ENCODE measurements at places on chromosomes 3 and 15.

DNA sequence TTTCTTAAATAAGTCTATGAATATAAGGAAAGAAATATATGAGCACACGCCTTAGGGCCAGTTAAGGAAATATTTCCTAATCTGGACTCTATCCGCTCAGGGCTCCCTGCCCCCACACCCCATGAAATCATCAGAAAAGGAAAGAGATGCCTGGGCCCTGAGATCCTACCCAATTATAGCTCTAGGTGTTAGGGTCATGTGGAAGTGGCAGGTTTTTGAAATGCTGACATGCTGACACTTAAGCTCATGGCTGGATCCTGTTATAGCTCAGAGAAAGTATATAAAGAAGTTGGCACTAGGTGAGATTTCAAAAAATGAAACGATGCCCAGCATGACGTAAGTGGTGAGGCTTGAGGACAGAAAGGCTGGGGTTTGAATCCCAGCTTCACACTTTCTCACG lies 43.5 kb upstream of the AKAP13 start:
- DNase-seq: no peak

GRCh38 chr3:62604298-62604697 lies 230.9 kb upstream of the FEZF2 start:
- DNase-seq: no peak

DNA sequence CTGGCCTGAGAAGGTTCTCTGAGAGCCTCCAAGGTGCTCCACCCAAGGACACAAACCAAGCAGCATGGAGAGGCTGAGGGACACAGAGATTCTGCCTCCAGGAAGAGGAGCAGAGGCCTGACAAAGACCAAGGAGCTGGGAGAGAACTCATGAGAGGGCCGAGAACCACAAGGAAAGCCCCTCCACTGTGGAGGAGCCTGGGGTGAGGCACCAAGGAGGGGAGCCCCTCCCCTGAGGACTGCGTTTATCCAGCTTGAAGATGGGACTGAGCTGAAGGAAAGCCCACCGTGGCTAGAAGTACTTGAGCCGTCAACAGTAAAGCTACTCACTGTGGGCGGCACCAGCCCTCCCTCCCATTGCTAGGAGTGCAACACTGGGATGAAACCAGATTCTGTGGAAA lies 63.1 kb upstream of the MEF2A start:
- no peak for DNase-seq

GRCh38 chr15:87804451-87804850 lies 452.1 kb downstream of the NTRK3 start:
- DNase-seq: no peak

GRCh38 chr15:91537856-91538255 lies 315.7 kb upstream of the SLCO3A1 start:
- no peak for DNase-seq

- no peak for DNase-seq
Observed at GRCh38 chr3:30354513-30354912, 251.9 kb upstream of the TGFBR2 start.
